Substantia nigra (tissue), 51 donors: ENCODE measurements at places on chromosomes 3 and 15.

GRCh38 chr15:98711810-98712209 lies 63.5 kb downstream of the IGF1R start:
- no peak for DNase-seq

DNA sequence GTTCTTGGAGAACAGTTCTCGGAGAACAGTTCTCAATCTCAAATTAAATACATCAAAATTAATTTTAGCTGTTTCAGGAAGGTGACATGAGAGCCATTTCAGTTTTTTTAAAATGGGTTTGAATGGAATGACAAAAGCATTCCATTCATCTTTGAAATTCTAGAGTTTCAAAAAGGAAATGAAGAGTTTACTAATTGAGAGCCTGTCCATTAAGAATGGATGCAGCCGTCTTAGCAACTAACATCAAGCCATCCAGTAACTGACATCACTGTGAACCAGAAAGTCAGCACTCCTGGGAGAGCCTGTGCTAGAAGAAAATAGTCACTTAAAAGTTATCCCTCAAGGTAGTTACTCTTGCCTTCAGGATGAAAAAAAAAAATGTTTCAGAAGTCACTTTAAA lies 47.0 kb upstream of the FSTL1 start:
- no peak for DNase-seq

GRCh38 chr3:156648086-156648485 lies 26.3 kb upstream of the TIPARP start:
- no peak for DNase-seq

- DNase-seq: no peak
These were observed 200.4 kb upstream of the TBC1D5 start for GRCh38 chr3:17942856-17943255.
